Adrenal gland (tissue), 19 donors: ENCODE measurements at places on chromosomes 5 and 9. TPM values are rescaled to one million over a fixed set of nuclear protein-coding genes. Genes with fewer than 3 reads are reported as not detected.

DNA sequence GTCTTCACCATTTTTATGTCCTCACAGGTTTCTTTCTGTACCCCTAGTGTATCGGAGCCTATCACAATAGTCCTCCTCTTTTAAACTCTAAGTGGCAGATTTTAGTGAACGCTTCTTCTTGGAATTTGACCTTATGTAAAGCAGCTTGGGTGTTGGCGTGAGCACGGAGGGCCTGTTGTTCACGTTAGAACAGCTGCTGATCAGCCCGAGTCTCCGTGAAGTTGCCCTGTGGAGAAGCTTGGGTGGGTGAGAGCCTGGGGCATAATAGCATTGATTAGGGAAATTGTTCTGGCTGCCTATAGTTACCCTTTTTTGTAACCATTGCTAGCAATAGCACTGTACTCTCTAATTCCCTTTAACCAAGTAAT is 167.0 kb upstream of the OTULINL start:
- no peak for DNase-seq
- H3K36me3 ChIP-seq = peaks cover 35% of the 10 kb centered on the region
- H3K4me1 ChIP-seq = peaks cover 12% of the 10 kb centered on the region
- H3K4me3 ChIP-seq = no peak overlapping the region

DNA sequence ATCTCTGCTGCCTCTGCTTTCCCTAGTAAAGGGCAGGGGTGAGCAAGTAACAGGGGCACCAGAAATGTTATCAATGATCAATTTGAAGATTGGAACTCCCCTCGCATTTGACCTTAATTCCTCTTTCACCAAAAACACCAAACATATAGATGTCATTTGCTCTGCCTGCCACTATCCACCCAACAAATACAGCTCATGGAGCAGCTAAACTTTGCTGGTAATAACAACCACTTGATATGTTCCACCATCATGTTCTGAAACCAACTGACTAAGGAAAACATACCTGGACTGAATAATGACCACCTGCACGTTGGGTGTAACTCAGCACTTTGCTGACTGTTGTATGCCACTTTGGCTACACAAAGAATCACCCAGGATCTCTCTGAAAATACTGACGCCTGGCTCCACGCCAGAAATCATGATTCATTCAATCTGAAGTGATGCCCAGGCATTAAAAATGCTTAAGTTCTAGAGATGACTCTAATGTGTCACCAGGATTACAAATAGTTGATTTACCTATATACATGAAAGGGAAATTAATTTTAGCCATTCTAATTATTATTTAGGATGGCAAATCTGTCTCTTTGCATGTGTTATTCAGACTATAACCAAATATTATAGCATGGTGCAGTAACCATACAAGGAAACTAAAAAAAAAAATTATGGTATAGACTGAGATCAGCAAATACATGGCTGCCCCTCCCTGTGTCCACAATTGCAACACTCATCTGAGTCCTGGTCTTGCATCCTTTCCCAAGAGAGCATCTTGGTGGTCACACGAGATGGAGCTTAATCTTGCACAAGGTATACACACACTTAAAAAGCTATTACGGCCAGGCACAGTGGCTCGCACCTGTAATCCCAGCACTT is 43.1 kb upstream of the TTC39B start:
- H3K4me1 ChIP-seq = no peaks in the 10 kb centered on the region
- no peaks in the 10 kb centered on the region for H3K27me3 ChIP-seq
- H3K36me3 ChIP-seq = no peaks in the 10 kb centered on the region
- DNase-seq = peak; percentile 52

DNA sequence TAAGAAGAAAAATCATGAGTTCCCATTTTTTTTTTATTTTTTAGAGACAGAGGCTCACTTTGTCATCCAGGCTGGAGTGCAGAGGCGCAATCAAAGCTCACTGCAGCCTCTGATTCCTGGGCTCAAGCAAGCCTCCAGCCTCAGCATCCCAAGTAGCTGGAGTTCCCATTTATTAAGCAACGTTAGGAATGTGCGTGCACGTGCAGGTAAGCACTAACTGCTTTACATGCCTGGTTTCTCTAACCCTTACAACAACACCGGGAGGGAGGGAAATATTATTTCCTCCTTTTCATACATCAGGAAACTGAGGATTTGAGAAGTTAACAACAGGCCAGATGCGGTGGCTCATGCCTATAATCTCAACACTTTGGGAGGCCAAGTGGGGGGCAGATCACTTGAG is 16.3 kb upstream of the CDC23 start:
- DNase-seq = no peak
- no peak overlapping the region for H3K27ac ChIP-seq
- peaks cover 18% of the 10 kb centered on the region for H3K4me1 ChIP-seq
- no peaks in the 10 kb centered on the region for H3K27me3 ChIP-seq
- H3K36me3 ChIP-seq = no peaks in the 10 kb centered on the region

OR13C5 gene
- total RNA-seq = 1.2 TPM

- H3K4me1 ChIP-seq = no peaks in the 10 kb centered on the region
- DNase-seq = no peak
- H3K4me3 ChIP-seq = no peak overlapping the region
- no peaks in the 10 kb centered on the region for H3K36me3 ChIP-seq
- no peak overlapping the region for H3K27ac ChIP-seq
These were observed 91.1 kb upstream of the CD180 start for GRCh38 chr5:67287510-67288268.

- no peak overlapping the region for H3K27ac ChIP-seq
- no peak for DNase-seq
- no peaks in the 10 kb centered on the region for H3K36me3 ChIP-seq
- H3K27me3 ChIP-seq = peaks cover 19% of the 10 kb centered on the region
- no peak overlapping the region for H3K4me3 ChIP-seq
- H3K4me1 ChIP-seq = no peaks in the 10 kb centered on the region
These were observed 51.3 kb upstream of the IRX4 start for GRCh38 chr5:1934056-1934394.

DEPDC1B gene
- total RNA-seq = 0.61 TPM

- H3K27me3 ChIP-seq = no peaks in the 10 kb centered on the region
- peaks cover 55% of the 10 kb centered on the region for H3K4me1 ChIP-seq
- H3K4me3 ChIP-seq = no peak overlapping the region
- peak overlapping the region; percentile 42 for H3K27ac ChIP-seq
- no peak for DNase-seq
These were observed 48.9 kb downstream of the SH3PXD2B start for GRCh38 chr5:172405226-172406107.

ENDOG gene
- 15.9 TPM for total RNA-seq

ZNF618 gene
- 21.3 TPM for total RNA-seq

SLC34A1 gene
- total RNA-seq = not detected

SLC6A7 gene
- total RNA-seq = not detected

DNA sequence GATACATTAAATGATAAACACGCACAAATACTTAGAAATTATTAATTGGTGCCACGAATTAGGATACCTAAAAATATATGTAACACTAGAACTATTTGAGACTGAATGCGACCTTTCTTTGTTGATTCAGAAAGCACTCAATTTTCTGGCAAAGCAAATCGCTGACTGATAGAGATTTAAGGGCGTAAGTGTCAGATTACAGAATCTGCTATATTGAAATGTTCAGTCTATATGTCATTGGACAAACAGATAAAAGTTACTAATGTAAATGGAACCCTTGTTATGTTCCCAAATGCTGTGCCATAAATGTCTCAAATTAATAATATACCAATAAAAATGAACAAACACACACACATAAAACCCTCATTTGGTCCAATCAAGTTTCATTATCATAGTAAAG is 137.9 kb downstream of the MPDZ start:
- no peak for DNase-seq
- no peaks in the 10 kb centered on the region for H3K27me3 ChIP-seq
- H3K4me1 ChIP-seq = no peaks in the 10 kb centered on the region
- no peak overlapping the region for H3K4me3 ChIP-seq
- H3K36me3 ChIP-seq = peaks cover 4% of the 10 kb centered on the region

NUTM2F gene
- total RNA-seq = not detected

DNA sequence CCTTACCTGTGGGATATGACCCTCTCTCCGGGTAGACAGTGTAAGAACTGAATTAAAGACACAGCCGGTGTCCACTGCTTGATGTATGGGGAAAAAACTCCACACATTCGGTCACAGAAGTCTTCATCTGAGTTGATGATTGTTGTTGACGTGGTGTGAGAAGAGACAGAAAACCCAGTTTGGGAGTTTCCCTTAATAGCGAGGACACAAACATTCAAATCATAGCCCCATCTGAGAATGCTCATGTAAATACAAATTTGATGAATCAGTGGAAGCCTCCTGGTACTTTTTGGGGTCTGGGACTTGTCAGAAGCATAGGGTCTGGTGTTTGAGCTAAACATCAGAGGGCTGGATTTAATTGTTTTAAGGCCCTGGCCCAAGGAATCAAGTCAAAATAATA is 11.0 kb downstream of the HAVCR1 start:
- no peak for DNase-seq
- no peaks in the 10 kb centered on the region for H3K36me3 ChIP-seq
- no peak overlapping the region for H3K27ac ChIP-seq
- no peaks in the 10 kb centered on the region for H3K27me3 ChIP-seq
- no peaks in the 10 kb centered on the region for H3K4me1 ChIP-seq

GRCh38 chr9:94083384-94083783 is 880 bp upstream of the PTPDC1 start:
- no peak for DNase-seq
- no peaks in the 10 kb centered on the region for H3K27me3 ChIP-seq
- no peaks in the 10 kb centered on the region for H3K4me1 ChIP-seq
- no peaks in the 10 kb centered on the region for H3K36me3 ChIP-seq
- H3K4me3 ChIP-seq = no peak overlapping the region
- no peak overlapping the region for H3K27ac ChIP-seq

DNA sequence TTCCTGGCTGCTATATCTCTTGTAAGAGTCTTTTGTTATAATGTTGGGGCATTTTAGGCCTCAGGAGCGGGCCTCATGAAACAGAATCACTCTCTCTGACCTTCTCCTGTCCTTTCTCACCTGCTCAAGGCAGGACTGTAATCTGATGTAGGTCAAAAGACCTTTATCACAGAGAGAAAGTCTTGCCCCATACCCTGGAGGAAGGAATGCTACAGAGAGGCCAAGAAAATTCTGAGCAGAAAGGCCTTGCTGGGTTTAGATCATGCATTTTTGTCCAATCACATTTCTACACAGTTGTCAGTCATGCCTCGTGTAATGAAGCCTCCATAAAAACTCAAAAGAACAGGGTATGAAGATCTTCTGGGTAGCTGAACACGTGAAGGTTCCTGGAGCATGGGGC is 45.2 kb upstream of the TBC1D2 start:
- H3K27me3 ChIP-seq = no peaks in the 10 kb centered on the region
- H3K36me3 ChIP-seq = no peaks in the 10 kb centered on the region
- H3K4me1 ChIP-seq = no peaks in the 10 kb centered on the region
- no peak overlapping the region for H3K4me3 ChIP-seq

- no peak for DNase-seq
- H3K27ac ChIP-seq = no peak overlapping the region
- no peaks in the 10 kb centered on the region for H3K27me3 ChIP-seq
- no peaks in the 10 kb centered on the region for H3K4me1 ChIP-seq
- H3K4me3 ChIP-seq = no peak overlapping the region
These were observed 8.0 kb downstream of the FAM151B start for GRCh38 chr5:80495891-80496290.

SLCO6A1 gene
- not detected for total RNA-seq

- H3K36me3 ChIP-seq = no peaks in the 10 kb centered on the region
- H3K4me1 ChIP-seq = no peaks in the 10 kb centered on the region
- no peak overlapping the region for H3K27ac ChIP-seq
- no peak overlapping the region for H3K4me3 ChIP-seq
These were observed 141.6 kb downstream of the GHR start for GRCh38 chr5:42564689-42565356.

GRCh38 chr5:71471193-71471592 is 15.7 kb downstream of the BDP1 start:
- DNase-seq = peak; percentile 75
- H3K27ac ChIP-seq = no peak overlapping the region
- peaks cover 8% of the 10 kb centered on the region for H3K4me1 ChIP-seq
- H3K4me3 ChIP-seq = no peak overlapping the region

DNA sequence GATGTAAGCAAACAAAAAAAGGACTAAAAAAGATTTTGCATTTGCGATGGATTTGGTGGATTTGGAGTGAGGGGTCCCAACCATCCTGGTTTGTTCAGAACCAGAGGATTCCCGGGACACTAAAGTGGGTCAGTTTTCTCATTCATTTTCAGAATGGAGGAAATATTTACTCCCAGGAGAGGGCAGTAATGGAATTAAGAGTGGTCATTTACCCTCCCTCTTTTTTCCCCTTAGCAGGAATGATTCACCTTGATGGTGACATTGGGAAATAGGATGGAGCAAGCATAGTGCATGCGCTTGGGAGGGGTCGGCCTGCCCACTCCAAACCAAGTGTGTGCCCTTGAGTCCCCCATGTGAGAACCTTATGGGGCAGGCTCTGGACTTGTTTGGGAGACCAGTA is 164.2 kb upstream of the PUM3 start:
- DNase-seq = no peak
- H3K4me3 ChIP-seq = no peak overlapping the region
- H3K36me3 ChIP-seq = no peaks in the 10 kb centered on the region
- no peaks in the 10 kb centered on the region for H3K27me3 ChIP-seq

SIT1 gene
- total RNA-seq = 0.25 TPM

DNA sequence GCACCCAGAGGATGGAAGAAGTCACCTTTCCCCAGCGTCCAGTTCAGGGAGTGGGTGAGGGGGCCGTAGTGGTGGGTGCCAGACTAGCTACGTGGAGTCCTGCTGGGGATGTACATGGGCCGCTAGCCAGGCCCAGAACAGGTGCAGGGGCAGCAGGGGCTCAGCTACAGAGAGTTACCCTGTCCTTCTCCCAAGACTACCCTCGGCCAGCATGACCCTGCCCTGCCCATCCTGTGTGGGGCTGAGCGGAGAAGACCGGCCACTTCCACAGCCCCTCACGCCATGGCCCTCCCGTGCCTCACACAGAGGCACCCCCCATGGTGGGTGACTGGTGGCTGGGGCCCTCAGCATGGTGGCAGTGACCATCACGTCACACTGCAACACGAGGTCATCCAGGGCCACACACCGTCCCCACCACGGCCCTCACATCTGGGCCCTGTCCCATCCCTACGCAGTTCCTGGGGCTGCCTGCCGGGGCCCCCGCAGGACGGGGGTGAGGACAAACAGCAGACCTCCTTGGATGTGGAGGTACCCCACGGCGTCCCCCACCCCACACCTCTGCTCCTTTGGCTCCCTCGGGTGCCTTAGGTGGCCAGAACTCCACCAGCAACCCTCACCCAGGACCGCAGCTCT is 977 bp upstream of the DPP7 start:
- no peak overlapping the region for H3K4me3 ChIP-seq
- H3K27me3 ChIP-seq = no peaks in the 10 kb centered on the region
- H3K36me3 ChIP-seq = peaks cover 20% of the 10 kb centered on the region
- H3K4me1 ChIP-seq = peaks cover 5% of the 10 kb centered on the region

ZNF189 gene
- total RNA-seq = 35.1 TPM

- H3K27ac ChIP-seq = no peak overlapping the region
- no peaks in the 10 kb centered on the region for H3K4me1 ChIP-seq
- no peaks in the 10 kb centered on the region for H3K36me3 ChIP-seq
- no peaks in the 10 kb centered on the region for H3K27me3 ChIP-seq
- DNase-seq = no peak
- no peak overlapping the region for H3K4me3 ChIP-seq
These were observed 40.4 kb downstream of the PTAR1 start for GRCh38 chr9:69719367-69719766.

- no peaks in the 10 kb centered on the region for H3K36me3 ChIP-seq
- DNase-seq = no peak
- no peaks in the 10 kb centered on the region for H3K27me3 ChIP-seq
- H3K4me3 ChIP-seq = no peak overlapping the region
These were observed 479.9 kb downstream of the SPOCK1 start for GRCh38 chr5:137019229-137019628.

CSF1R gene
- 4.6 TPM for total RNA-seq

GRCh38 chr9:112917047-112917986 is 26.6 kb upstream of the SLC46A2 start:
- H3K4me3 ChIP-seq = no peak overlapping the region
- no peaks in the 10 kb centered on the region for H3K36me3 ChIP-seq
- H3K27me3 ChIP-seq = no peaks in the 10 kb centered on the region
- no peak for DNase-seq

BHMT2 gene
- 31.2 TPM for total RNA-seq

EXOSC2 gene
- total RNA-seq = 16.9 TPM
